ENCODE measurements at places on chromosomes 1 and 21. TPM values are rescaled to one million over a fixed set of nuclear protein-coding genes. Genes with fewer than 3 reads are reported as not detected.

NGF gene
- not detected for total RNA-seq

IGSF9 gene
- 5.8 TPM for total RNA-seq

DNA sequence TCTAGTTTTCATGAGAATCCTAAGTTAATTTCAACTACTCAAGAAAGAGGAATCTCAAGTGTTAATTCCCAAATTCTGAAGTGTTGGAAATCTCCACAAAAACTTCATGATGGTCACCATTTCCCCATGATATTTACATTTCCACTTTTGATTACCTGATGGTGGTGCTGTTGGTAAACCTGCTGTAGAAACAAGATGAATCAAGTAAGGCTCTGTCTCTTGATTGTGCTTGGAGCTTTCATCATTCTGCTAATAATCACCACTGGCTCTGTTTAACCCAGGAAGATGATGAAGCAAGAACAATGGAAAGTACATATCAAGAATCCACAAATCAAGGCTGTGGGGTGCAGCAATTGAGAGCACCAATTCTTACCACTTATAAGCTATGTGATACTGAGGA is 77.8 kb downstream of the C4BPA start:
- no peak overlapping the region for H3K4me3 ChIP-seq
- DNase-seq = no peak
- H3K27me3 ChIP-seq = no peaks in the 10 kb centered on the region
- no peak overlapping the region for H3K27ac ChIP-seq

DNA sequence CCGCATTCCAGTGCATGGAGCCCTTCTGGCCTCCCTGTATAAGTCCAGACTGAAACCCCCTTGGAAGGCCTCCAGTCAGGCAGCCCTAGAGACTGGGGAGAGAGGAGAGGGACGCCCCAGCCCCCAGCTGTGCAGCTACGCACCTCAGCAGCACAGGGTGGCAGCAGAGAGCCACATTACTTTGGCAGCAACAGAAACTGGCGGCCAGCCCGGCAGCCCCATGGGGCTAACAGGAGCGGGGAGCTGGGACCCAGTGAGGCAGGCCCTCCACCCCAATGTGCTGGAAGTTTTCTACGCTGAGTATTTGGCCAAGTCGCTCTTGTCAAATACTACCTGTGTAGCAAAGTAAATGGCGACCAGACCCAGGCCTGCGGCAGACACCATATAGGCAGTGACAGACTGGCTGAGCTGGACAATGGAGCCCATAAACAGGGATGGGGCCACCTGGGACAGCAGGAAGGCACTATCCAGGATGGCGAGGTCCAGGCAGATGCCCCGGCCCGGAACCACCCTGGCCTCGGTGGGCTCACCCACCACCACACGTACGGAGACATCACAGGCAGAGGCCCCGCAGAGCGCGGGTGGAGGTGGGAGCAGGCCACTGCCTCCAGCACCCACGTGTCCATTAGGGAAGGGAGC is 21.2 kb downstream of the SLC45A3 start:
- no peaks in the 10 kb centered on the region for H3K27me3 ChIP-seq
- H3K4me3 ChIP-seq = no peak overlapping the region
- DNase-seq = peak; percentile 89
- H3K36me3 ChIP-seq = peaks cover 7% of the 10 kb centered on the region
- H3K27ac ChIP-seq = no peak overlapping the region
- peaks cover 2% of the 10 kb centered on the region for H3K4me1 ChIP-seq

DNA sequence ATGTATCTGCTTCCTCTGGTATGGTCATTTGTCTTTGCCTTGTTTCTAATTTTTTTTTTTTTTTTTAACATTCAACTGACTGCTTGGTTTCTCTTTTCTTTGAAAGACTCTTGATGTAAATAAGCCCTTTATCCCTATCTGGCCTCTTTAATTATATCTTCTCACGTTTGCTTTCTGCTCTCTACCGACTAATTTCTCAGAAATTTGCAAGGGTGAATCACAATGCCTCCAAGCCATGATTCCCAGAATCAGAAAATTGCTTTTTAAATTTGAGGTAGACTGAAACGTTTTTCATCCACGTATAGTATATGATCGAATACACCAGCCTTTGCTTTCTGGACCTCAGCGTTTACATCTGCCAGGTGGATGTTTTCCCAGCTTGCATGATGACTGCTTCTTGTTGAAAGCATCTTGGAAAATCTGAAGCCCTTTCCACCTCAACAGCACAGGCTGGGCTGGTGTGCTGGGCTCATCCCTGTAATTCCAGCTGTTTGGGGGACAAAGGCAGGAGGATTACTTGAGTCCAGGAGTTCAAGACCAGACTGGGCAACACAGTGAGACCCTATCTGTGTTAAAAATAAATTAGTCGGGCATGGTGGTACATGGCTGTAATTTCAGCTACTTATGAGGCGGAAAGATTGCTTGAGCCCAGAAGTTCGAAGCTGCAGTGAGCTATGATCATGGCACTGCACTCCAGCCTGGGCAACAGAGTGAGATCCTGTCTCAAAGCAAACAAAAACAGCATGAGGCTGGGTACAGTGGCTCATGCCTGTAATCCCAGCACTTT is 35.0 kb upstream of the GPR137B start:
- no peak overlapping the region for H3K4me3 ChIP-seq
- no peak for DNase-seq
- H3K36me3 ChIP-seq = no peaks in the 10 kb centered on the region
- H3K27ac ChIP-seq = no peak overlapping the region
- H3K4me1 ChIP-seq = no peaks in the 10 kb centered on the region

DNA sequence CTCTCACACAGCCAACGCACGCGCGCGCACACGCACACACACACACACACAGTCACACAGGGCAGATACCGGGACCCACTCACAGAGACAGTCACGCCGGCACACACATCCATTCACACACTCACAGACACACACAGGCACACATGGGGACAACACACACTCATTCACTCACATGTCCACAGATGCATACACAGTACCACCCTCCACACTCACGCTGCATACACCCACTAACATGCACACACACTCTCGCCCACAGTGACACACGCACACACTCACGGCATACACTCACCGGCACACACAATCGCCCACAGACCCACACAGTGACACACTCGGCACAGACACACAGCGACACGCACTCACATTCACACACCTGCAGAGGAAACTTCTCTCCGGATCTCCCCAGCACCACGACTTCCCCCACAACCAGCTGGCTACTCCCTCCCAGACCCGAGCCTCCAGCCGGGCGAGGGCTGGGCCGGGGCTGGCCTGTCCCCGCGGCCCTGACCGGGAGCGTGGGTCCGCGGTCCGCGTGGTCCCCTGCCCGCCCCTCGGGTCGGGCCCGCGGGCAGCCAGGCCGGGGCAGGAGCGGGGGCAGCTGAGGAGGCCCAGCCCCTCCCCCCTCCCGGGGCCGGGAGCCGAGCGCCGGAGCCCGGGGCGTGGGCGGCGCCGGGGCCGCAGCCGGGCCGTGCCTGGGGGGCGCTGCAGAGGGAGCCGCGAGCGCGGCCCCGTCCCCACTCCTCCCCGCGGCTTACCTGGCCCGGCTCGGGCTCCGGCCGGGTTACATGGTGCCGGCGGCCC is 552 bp downstream of the DLGAP3 start:
- H3K27ac ChIP-seq = no peak overlapping the region
- no peaks in the 10 kb centered on the region for H3K36me3 ChIP-seq
- peak overlapping the region; percentile 14 for H3K4me3 ChIP-seq
- no peaks in the 10 kb centered on the region for H3K27me3 ChIP-seq

DNA sequence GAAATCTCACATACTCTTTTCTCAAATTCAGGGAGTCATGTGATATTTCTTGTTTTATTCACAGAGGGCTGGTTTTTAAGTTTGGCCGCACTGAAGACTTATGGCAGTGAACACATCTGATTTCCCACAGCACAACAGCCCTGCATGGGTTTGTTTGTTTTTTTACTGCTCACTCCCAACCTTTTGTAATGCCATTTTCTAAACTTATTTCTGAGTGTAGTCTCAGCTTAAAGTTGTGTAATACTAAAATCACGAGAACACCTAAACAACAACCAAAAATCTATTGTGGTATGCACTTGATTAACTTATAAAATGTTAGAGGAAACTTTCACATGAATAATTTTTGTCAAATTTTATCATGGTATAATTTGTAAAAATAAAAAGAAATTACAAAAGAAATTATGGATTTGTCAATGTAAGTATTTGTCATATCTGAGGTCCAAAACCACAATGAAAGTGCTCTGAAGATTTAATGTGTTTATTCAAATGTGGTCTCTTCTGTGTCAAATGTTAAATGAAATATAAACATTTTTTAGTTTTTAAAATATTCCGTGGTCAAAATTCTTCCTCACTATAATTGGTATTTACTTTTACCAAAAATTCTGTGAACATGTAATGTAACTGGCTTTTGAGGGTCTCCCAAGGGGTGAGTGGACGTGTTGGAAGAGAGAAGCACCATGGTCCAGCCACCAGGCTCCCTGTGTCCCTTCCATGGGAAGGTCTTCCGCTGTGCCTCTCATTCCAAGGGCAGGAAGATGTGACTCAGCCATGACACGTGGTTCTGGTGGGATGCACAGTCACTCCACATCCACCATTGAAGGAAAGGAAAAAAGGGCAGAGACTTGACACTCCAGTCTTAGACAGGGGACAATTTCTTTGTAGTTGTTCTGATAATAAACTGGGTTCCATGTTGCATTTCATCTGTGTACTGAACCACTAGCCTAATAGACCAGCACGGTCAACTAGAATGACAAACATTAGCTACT is 22.8 kb downstream of the TMEM50A start:
- H3K4me3 ChIP-seq = no peak overlapping the region
- no peaks in the 10 kb centered on the region for H3K4me1 ChIP-seq
- no peak overlapping the region for H3K27ac ChIP-seq
- no peak for DNase-seq

DNA sequence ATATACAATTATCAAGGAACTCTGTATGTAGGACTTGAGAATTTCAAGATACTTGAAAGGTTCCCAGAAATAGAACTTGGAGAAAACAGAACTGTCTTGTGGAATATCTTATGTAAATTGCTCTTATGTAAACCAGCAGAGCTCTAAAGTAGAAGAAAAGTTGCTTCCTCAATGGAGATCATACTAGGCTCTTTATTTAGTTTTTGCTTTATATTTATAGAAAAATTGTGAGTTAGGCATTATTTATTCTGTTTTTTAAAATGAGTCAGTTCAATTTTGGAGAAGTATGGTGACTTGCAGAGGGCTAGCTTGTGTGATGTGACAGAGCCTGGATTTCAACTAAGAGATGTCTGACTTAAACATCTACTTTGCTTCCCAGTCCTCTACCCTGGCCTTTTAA is 40.4 kb downstream of the ATP6V1G3 start:
- no peaks in the 10 kb centered on the region for H3K4me1 ChIP-seq
- DNase-seq = no peak
- no peak overlapping the region for H3K27ac ChIP-seq

DNA sequence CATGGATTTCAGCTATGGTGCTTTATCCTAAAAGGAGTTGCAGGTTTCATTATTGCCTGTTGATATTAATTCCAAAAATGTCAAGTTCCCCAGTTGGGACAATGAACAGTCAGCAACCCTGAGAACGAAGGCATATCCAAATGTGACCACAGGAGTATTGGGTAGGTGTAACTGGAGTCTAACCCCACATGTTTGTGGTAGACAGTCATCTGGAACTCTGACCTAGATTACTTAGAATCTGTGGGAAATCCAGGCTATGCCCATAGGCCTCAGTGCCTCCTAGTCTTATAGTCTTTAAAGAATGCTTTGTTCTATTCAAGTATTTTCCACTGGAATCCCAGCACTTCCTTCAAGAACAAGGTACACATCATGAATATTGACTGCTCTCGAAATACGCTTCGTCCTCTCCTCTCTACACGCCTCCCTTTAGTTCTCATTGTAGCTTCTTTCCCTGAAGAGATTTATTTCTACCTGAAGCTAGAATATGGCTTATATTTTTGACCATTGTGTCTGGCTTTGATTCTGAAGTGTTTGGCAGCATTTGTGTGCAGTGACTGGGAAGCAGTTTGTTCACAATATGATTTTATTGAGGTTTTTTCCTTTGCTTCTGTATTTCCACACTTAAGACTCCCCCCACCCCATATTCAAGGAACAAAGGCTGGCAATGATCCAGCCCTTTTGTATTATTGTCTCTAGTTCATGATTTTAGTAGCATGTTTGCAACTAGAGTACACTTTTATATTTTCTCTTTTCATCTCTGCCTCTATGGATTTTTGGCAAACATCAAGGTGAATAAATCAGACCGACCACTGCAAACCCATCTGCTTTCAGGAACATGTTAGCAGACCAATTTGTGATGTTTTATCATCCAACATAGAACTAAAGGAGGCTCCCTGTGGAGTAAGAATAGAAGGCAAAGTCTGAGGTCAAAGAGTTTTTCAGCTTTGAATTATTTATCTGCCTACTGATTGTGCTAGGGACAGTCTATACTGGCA is 178.6 kb downstream of the GPR52 start:
- H3K4me3 ChIP-seq = no peak overlapping the region
- no peaks in the 10 kb centered on the region for H3K4me1 ChIP-seq
- H3K36me3 ChIP-seq = no peaks in the 10 kb centered on the region
- no peak overlapping the region for H3K27ac ChIP-seq

- H3K4me1 ChIP-seq = peaks cover 4% of the 10 kb centered on the region
- no peak for DNase-seq
- no peak overlapping the region for H3K27ac ChIP-seq
- peaks cover 4% of the 10 kb centered on the region for H3K36me3 ChIP-seq
- H3K27me3 ChIP-seq = no peaks in the 10 kb centered on the region
These were observed 7.3 kb downstream of the MRPS6 start for GRCh38 chr21:34080710-34081109.

GRCh38 chr1:204152310-204153044 is 633 bp upstream of the ETNK2 start:
- no peak overlapping the region for H3K27ac ChIP-seq
- no peak for DNase-seq
- H3K4me3 ChIP-seq = peak overlapping the region; percentile 79
- H3K4me1 ChIP-seq = no peaks in the 10 kb centered on the region
- no peaks in the 10 kb centered on the region for H3K36me3 ChIP-seq

- peak overlapping the region; percentile 24 for H3K4me3 ChIP-seq
- DNase-seq = peak; percentile 76
- H3K27ac ChIP-seq = peak overlapping the region; percentile 84
- H3K27me3 ChIP-seq = no peaks in the 10 kb centered on the region
These were observed 735 bp upstream of the BRINP3 start for GRCh38 chr1:190478149-190479049.

- DNase-seq = peak; percentile 66
- no peaks in the 10 kb centered on the region for H3K4me1 ChIP-seq
- peak within 1 kb of the TSS; percentile 71 for H3K27ac ChIP-seq
- H3K36me3 ChIP-seq = no peaks in the 10 kb centered on the region
- H3K4me3 ChIP-seq = peak within 1 kb of the TSS; percentile 98
These were observed at the start of gene C1orf198 for GRCh38 chr1:230867903-230868735. TSS of gene C1orf198 (minus strand) at chr1:230868521. CDS start at chr1:230868512, 9 bp downstream.

DNA sequence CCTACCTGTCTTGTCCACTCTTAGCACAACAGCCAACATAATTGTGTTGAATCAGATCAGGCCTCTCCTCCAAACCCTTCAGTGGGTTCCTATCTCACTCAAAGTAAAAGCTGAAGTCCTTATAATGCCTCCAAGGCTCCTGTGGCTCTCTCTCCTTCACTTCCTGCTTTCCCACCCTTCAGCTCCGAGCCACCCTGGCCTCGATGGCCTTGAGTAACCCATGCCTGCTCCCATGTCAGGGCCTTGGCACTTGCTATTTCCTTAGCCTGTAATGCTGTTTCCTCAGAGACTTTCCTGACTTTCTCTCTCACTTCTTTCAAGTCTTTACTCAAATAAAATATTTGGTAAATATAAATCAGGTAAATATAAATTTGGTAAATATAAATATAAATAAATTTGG is 8.1 kb upstream of the PLEKHM2 start:
- no peak for DNase-seq
- no peaks in the 10 kb centered on the region for H3K4me1 ChIP-seq
- H3K27ac ChIP-seq = no peak overlapping the region
- no peak overlapping the region for H3K4me3 ChIP-seq
- no peaks in the 10 kb centered on the region for H3K27me3 ChIP-seq
